CD4-positive, alpha-beta T cell treated with Interleukin-17A for 4 hours (primary cell): ENCODE measurements at places on chromosomes 16 and 17.

- no peak for DNase-seq
Measured at GRCh38 chr17:68468788-68469187, 11.5 kb upstream of the WIPI1 start.

- DNase-seq = no peak
Measured at GRCh38 chr16:11009027-11009755, 64.8 kb downstream of the CLEC16A start.

- no peak for DNase-seq
Measured at GRCh38 chr17:68143425-68143824, 104.4 kb upstream of the AMZ2 start.

- no peak for DNase-seq
Measured at GRCh38 chr16:49652456-49653172, 203.3 kb downstream of the ZNF423 start.

- no peak for DNase-seq
Measured at GRCh38 chr17:74954665-74955421, 17.7 kb downstream of the HID1 start.

GRCh38 chr17:73956595-73957465 is 246.6 kb upstream of the RPL38 start:
- DNase-seq = peak; percentile 71

DNA sequence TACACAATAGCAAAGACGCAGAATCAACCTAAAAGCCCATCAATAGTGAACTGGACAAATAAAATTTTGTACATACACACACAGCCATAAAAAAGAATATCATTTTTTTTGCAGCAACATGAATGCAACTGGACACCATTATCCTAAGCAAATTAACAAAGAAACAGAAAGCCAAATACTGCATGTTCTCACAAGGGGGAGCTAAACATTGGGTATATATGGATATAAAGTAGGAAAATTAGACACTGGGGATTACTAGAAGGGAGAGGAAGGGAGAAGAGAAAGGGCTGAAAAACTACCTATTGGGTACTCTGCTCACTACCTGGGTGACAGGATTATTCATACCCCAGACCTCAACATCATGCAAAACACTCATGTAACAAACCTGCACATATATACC is 28.2 kb downstream of the ADAMTS18 start:
- DNase-seq = no peak

DNA sequence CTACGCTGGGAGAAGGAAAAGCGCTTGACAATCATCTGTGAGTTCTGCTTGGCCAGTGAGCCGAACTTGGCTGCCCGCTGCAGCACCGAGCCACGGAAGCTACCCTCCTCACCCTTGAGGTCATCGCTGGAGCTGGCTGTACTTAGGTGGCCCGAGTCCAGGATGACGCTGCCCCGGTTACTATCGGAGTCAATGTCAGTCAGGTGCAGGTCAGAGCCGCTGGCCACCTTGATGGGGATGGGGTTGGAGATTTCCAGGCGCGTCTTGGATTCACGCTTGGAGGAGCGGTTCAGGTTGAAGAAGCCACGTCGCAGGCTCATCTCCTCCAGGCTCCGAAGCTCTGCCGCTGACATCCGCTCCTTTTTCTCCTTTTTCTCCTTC is 13.7 kb downstream of the MYO18A start:
- DNase-seq = no peak

GRCh38 chr16:73998707-73999106 is 297.9 kb upstream of the PSMD7 start:
- no peak for DNase-seq

DNA sequence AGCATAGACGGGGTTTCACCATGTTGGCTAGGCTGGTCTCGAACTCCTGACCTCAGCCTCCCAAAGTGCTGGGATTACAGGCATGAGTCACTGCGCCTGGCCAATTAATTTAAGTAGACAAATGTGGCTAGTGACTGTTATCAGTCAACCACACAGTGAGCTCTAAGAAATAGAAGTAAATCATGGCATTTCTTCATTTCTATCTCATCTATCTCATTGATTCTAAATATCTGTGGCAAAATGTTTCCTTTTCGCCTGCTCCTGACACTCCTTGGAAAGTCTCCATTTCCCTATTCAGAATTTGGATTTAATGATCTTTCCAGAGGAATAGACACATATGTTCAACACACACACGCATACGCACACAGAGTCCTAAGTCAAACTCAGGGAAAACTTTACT is 81.3 kb downstream of the HIC1 start:
- DNase-seq = no peak

DNA sequence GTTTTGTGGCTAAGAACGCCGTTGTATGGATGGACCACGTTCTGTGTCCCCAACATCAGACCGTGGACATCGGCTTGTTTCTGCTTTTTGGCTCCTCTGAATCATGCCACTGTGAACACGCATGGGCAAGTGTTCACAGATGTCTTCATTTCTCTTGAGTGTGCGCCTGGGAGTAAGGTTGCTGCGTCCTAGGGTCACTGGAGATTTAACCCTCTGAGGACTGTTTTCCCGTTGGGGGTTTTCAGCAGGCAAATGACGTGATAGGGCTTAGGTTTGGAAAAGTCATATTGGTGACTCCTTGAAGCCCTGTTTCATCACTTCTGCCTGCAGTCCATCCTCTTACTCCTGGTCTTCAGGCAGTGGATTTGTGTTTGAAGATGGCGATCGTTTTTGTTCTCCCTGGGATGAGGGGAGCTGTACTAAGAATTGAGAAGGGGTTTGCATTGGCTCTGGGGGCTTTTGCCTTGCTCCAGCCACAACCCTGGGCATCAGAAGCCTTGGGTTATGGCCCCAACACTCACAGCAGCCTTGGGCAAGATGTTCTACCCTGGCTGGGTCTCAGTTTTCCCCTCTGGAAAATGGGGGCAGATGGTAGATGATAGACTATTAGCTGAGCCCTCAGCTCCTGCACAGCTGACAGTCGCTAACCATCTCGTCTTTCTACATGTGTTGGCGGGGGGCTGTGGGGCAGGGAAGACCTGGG is 67.2 kb upstream of the CIBAR2 start:
- no peak for DNase-seq

- peak; percentile 84 for DNase-seq
Measured at GRCh38 chr17:3827124-3827773, 18.8 kb downstream of the NCBP3 start.

GRCh38 chr16:65418435-65418834 is 296.6 kb upstream of the CDH11 start:
- no peak for DNase-seq

DNA sequence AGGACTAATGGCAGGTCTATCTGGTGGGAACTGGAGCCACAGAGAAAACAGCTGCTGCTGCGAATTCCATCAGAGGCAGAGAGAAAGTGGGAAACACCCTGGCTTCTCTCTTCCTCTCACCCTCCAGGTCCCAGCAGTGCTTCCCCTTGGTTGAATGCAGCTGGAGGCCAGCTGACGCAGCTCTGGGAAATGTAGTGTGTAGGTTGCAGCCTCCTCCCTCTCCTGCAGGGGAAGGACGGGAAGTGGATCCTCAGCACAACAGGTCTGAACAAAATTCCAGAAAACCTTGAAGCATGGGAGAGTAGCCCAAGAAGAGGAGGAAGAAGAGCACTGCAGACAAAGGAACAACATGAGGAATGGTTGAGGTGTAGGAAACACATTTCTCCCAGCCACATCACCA is 67.8 kb upstream of the MMP2 start:
- no peak for DNase-seq

DNA sequence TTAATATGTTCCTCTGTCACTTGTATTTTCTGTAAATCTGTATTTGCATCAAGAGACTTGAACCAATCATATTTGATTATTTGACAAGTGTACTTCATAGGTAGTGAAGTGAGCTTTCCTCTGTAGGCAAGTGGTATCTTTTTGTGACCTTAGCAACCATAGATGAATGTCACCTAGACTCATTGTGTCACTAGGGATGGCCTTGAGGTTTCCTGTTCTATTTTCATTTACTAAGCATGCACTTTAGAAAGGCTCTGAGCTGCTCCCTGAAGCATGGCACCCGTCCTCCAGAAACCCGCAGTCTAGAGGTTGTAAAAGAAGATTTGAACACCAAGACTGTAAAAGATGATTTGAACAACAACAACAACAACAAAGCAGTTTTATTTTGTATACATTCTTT is 151.7 kb downstream of the PRKCB start:
- no peak for DNase-seq

GRCh38 chr16:50017553-50017952 is 7.5 kb upstream of the CNEP1R1 start:
- no peak for DNase-seq

DNA sequence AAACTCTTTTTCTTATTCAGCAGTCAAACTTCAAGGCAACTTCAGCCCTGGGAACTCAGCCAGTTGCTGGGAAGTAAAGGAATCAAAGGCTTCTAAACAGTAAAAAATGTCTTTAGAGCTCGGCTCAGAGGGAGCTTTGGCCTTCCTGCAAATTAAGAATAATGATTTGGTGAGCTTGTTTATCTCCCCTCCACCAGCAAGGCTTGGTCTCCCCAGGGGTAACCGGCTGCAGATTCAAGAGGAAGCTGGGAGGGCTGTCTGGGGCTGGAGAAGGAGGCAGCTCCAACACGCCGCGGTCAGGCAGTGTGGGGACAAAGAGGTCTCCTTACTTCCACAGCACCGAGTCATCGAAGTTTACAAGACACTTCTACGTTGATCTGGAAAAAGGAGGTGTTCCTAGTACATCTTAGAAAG is 17.7 kb upstream of the DOC2B start:
- DNase-seq = no peak

GRCh38 chr16:15820837-15821236 is 36.0 kb downstream of the MYH11 start:
- no peak for DNase-seq

DNA sequence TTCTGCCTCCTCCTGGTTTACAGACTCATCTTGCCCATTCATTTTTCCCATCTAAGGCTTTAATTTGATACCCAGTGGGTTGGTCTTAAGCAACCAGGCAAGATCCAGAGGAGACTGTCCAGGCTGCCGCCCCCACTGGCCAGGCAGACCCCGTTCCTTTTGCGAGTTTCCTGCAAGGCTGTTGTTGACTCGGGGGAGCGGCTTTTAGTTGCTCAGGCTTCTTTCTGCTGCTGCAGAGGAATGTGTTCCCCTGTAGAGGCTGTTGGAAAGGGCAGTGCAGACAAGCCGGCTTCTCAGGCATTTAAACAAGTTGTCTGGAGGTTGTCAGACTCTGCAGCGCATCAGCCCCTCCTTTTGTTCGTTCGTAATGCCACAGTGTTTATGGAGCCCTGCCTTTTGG is 231.2 kb downstream of the PRKCA start:
- no peak for DNase-seq

- DNase-seq = no peak
Measured at GRCh38 chr17:32596628-32597027, 109.8 kb downstream of the CDK5R1 start.

DNA sequence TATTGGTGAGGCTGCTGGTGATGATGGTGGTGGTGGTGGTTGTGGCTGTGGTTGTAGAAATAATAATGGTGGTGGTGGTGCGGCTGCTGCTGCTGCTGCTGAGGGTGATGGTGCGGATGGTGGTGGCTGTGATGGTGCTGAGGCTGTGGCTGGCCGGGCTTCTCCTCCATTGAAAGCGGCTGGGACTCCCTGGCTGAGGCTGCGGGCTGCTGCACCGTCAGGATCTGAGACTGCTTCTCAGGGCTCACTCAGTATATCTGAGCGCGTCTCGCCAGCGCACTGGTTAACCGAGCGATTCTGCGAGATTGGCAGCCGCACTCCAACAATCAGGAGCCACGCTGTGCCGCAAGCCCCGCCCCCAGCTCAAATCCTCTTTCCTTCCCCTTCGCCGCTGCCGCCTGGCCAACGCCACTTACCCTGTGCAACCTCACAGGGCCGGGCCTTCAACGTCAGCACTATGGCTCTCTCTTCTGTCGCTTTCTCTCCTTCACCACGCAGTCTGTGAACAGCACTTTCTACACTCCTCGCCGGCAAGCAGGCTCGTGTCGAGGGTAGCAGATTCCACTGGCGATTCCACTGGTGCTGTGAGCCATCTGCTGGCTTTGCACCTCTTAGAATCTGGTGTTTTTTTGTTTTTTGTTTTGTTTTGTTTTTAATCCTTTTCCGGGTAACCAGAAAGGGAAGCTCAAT is at the start of gene NUFIP2:
TSS of gene NUFIP2 (minus strand) at position 259 of the 690 bp plus-strand sequence. CDS start at position 170, 89 bp downstream.
- DNase-seq = peak; percentile 99

GRCh38 chr17:69773081-69773480 is 301.9 kb upstream of the KCNJ16 start:
- DNase-seq = no peak

DNA sequence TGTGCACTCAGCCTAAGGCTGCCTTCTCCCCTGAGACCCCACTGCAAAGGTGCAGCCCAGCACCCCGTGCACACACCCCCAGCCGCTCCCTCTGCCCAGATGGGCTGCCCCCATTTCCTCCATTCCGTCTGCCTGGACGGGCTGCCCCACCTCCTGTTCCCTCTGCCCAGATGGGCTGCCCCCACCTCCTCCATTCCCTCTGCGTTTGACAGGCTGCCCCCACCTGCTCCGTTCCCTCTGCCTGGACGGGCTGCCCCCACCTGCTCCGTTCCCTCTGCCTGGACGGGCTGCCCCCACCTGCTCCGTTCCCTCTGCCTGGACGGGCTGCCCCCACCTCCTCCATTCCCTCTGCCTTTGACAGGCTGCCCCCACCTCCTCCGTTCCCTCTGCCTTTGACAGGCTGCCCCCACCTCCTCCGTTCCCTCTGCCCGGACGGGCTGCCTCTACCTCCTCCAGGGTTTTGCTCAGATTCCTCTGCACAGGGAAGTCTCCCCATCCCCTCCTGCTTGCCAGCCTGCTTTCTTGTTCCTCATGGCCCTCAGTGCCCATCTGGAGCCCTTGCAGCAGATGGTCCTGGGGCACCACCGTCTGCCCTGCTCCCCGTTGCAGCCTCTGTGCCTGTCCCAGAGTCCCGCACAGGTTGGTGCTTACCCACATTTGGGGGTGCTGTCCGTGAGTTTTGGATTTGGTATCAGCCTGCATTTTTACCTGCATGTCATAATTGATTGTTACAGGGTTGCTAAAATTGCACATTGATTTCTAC is 23.4 kb upstream of the IL17C start:
- DNase-seq = no peak

- no peak for DNase-seq
Measured at GRCh38 chr16:57732714-57733113, 2.9 kb upstream of the KATNB1 start.

DNA sequence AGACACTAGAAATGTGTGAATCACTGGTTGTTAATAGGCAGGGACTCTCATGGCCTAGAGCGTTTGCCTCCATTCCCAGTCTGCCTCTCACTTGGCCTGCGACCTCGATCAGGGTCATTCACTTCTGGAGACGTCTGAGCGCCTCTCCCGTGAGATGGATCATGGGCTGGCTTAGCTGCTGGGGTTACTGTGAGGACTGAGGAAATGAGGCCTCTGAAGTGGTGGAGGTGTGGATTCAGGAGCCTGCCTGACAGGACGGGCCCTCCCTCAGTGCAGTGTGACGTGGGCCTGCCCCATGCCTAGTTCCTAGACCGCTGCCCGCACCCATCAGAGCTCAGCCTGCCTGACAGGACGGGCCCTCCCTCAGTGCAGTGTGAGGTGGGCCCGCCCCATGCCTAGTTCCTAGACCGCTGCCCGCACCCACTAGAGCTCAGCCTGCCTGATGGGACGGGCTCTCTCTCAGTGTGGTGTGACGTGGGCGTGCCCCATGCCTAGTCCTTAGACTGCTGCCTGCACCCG is 61.9 kb downstream of the BANP start:
- DNase-seq = no peak

- no peak for DNase-seq
Measured at GRCh38 chr16:84068041-84068440, 25.4 kb upstream of the SLC38A8 start.
